Fibroblast of skin of right biceps (primary cell): ENCODE measurements at places on chromosomes 2 and 18.

GRCh38 chr18:12879840-12880540 lies 4.0 kb downstream of the PTPN2 start:
- DNase-seq = no peak

GRCh38 chr18:13280070-13280795 lies 61.7 kb downstream of the LDLRAD4 start:
- peak; percentile 61 for DNase-seq

DNA sequence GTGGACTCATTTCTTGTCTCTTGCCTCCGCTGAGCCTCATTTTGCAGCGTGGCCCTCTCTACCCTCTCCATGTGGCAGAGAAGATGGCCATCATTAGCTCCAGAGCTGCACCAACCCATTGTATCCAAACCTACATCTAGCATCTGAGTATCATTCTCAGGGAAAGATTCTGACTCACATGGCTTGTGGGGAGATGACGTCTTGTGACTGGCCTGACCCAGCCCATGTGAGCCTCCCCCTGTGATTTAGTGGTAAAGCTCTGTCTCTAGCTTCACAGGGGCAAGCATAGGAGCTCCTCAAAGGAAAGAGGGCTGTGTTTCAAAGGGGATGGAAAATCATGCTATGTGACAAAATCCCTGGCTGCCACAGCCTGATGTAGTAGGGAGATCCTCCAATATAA lies 87.4 kb upstream of the RBMS1 start:
- DNase-seq = peak; percentile 63

- no peak for DNase-seq
These were observed 117.3 kb downstream of the MIB1 start for GRCh38 chr18:21857871-21858270.

- DNase-seq = no peak
These were observed at the start of gene DPP10 for GRCh38 chr2:114442510-114442909. TSS of gene DPP10 (plus strand) at chr2:114442641.

DNA sequence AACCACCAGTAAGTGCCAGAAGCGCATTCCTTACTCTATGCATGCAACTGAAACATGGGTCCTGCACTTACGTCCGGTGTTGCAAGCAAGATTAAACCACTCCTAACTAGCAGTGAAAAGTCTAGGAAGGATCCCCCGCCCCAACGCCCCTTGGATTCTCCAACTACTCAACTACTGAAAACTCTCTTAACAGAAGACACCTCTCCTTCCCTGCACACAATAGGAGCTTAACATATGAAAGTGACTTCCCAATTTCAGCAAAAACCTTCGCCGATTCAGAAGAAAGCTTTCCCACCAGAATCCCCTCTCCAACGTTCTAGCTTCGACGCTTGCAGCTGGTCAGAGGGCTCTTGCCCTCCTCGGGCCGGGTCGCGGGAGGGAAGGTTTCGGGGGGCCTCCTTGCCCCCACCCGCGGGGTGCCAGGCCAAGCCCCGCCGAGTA lies 578 bp downstream of the IWS1 start:
- DNase-seq = peak; percentile 47

DNA sequence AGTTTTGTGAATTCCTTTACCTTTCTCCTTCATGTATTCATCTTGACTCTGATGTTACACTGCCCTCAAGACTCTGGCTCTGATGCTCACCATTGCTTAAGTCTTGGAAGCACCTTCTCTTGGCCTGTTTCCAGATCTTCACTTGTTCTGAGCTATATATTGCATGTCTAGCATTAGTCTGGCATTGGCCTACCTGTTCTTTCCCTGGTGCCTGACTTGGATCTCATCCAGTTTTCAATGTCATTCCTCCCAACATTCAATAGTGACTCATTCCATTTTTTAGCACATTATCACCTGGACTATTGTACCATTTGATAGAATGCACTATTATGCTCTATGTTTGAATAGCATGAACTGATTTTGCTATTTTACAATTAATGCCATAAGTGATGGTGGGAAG lies 127.3 kb upstream of the NYAP2 start:
- DNase-seq = no peak

- no peak for DNase-seq
These were observed 22.8 kb downstream of the SRBD1 start for GRCh38 chr2:45588158-45588829.

- no peak for DNase-seq
These were observed 50.5 kb upstream of the TXNDC2 start for GRCh38 chr18:9835113-9835755.

GRCh38 chr2:218896501-218897393 lies 16.1 kb downstream of the WNT10A start:
- DNase-seq = no peak

DNA sequence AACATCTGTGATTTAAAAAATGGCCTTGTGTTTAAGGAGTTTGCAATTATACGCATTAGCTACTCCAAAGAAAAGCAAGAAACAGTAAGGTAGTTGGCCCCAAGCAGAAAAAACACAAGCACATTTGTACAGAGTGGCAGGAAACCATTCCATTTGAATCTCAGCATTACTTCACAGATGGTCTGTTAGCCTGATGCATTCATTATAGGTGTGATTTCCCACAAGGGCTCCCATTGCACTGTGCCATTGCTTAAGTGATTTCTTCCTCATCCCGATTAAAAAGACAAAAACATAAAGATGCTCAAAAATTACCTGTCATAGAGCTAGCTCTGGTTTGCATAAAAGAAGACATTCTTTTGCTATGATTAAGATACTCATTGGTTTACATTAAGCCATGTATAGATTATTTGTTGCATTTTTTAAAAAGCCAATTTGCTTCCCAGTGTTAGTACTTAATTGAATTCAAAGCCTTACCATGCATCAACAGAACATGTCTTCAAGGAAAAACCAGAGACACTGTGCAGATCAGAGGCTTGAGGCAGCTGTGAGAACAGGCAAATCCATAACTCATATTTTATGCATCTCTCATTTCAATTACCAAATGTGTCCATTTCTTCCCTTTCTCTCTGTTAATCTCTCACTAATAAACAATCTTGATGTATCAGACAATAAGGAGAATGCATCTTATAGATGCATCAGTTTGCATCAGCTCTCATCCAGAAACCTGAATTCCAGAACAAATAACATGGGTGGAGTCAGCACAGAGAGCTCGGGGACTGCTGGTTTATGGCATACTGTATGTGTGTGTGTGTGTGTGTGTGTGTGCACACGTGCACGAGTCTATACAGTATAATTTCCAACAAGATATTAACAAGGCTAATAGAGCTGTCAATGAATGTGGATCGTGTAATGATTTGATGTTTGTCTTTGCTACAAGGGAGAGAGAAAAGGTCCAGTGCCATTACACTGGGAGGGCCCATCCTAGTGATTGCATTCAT lies 558.6 kb upstream of the HS6ST1 start:
- no peak for DNase-seq

DNA sequence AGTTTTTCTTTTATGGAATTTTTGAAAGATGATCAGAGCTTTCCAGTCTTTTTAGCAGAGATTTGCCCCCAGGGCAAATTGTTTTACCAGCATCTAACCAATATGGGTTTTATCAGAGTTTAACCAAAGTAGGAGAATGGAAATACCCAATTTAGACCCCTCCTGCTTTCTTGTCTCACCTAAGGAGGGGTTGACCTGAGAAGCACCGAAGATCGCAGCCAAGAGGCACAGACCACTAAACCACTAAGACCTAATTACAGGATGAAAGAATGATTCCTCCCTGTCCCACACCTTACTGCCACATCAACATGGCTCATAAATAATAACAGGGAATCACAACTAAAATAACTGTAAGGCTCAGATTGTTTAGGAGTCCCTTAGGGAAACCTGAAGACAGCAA lies 111.9 kb upstream of the EPB41L5 start:
- DNase-seq = no peak

- no peak for DNase-seq
These were observed 92.8 kb downstream of the PHLPP1 start for GRCh38 chr18:62808123-62808522.

- DNase-seq = no peak
These were observed 308.5 kb downstream of the NOL4 start for GRCh38 chr18:33916200-33916599.

- no peak for DNase-seq
These were observed 12.0 kb downstream of the SPEG start for GRCh38 chr2:219446689-219447088.

GRCh38 chr2:240396623-240397541 lies 38.6 kb upstream of the GPC1 start:
- DNase-seq = no peak

DNA sequence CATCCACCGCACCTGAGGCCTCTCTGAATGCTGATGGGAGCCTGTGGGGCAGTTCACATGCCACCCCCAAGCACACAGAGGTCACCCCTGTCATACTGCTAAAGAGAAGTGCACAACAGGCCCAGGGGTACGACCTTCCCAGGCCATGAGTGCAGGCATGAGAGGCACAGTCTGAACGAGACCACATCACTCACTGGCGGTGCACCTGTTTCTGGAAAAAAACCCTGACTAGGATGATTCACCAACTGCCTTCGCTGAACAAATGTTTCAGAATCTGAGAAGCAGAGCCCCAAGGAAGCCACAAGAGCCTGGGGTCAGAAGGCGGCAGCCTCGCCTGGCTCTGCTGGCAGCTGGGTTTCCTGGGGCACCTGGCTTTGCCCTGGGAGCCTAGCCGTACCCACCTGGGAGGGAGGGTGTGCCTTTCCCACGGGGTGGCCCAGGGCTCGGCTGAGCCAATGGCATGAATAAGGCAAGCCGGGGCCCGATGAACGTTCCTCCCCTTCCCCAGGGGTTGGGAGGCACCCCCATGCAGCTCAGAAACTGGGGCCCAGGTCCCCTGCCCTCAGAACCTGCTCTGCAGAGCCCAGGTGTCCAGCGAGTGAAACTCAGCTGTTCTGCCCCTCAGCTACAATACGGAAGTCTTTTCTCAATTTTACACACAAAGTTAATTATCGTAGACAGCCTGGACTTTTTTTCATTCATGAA lies 73.8 kb downstream of the HDAC4 start:
- DNase-seq = no peak

GRCh38 chr18:79877163-79878091 lies 74.0 kb downstream of the SLC66A2 start:
- no peak for DNase-seq

DNA sequence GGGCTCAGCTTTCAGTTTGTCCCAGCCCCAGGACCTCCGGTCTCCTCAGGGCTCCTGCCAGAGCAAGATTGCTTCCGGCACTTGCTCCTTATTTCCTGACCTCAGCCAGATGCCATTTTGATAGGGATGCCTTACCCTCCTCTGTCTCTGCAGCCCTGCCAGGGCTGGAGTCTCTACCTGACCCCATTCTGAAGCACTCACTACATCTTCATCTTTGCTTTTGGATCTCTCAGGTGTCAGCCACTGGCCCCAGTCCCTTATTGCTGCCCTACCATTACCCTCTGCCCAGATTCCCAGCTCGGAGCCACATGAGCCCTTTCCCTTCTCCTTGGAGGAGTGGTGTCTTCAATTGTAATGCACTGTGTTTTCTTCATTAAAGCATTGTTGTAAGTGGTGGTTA lies 17.1 kb downstream of the OSBPL6 start:
- DNase-seq = no peak

DNA sequence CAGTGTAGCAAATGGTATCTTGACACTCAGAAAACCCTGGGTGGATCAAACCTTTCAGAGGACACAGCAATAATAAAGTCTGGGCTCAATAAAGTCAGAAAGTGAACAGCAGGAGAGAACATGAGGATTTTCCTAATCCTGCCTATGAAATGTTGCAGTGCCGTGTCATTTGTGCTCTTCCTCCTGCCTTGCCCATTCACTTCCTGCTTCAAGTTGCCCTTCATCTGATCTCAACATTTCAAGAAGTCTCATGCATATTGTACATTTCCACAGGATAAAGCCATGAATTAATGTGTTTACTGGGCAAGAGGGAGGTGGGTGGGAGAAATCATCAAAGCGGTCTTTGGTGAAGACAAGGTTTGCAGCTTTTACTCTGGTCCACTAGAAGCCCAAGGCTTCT lies 51.1 kb upstream of the STPG4 start:
- no peak for DNase-seq

GRCh38 chr2:237092920-237093781 lies 7.5 kb downstream of the COPS8 start:
- peak; percentile 63 for DNase-seq

DNA sequence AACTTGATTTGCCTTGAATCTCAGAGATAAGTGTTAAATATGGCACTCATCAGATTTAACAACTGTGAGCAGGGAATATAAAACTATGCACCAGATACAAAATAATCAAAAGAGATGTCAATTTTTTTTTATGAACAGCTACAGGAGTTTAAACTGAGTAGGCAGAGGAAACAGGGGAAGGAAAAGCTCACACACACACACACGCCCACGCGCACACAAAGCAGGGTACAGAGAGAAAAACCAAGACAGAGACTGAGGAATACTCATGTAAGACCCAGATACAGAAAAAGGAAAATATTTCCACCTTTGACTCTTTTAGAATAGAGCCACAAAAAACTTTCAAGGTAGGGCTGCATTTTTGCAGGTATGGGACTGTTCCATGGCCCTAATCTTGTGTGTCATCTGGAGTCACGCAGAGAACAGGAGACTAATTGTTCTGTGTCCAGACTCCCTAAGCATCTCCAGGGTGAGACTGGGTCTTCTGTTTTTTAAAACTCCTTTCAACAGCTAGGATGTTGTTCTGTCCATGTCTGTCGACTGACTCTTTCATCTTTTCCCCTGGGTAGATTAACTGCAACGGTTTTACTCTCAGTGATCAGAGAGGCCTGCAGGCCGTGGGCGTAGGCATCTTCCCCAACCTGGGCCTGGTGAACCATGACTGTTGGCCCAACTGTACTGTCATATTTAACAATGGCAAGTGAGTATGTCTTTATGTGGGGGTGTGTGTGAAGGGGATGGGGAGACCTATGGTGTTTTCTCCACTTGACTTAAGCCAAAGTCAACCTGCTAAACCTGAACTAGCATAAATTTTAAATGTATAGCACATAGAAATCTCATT lies 23.0 kb downstream of the SMYD1 start:
- DNase-seq = no peak

GRCh38 chr2:160224060-160224459 lies 24.0 kb upstream of the ITGB6 start:
- peak; percentile 98 for DNase-seq

GRCh38 chr2:10124538-10125045 lies 2.1 kb downstream of the RRM2 start:
- peak; percentile 73 for DNase-seq

DNA sequence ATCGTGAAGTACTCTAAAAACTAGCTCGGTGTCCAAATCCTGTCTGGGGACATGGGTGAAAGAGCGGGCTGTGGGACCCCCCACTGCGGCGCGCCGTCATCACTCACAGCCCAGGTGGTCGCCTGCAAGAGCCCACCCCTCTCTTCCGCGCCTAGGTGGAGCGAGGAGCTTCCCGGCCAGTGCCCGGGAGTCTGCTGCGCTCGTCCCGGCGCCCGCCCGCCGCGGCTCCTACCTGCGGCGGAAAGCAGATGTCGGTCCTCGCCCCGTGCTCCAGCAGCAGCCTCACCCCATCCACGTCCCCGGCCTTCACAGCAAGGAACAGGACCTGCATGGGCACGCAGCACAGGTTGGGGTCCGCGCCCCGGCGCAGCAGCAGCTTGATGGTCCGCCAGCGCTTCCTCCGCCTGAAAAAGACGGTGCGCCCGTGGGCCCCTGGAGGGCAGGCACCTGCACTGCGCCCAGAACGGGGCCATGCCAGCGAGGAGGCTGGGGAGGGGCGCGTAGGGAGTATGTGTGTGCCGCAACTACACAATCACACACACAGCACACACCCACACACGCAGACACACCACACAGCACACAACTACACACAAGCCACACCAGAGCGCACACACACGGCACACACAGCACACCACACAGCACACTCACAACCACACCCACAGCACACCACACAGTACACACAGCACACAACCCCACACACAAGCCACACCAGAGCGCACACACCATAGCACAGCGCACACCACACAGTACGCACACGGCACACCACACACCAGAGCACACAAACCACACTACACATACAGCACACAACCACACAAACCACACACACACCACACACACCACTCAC lies 37.4 kb downstream of the ANKMY1 start:
- DNase-seq = no peak
